ENCODE measurements at places on chromosomes 3 and 15.

DNA sequence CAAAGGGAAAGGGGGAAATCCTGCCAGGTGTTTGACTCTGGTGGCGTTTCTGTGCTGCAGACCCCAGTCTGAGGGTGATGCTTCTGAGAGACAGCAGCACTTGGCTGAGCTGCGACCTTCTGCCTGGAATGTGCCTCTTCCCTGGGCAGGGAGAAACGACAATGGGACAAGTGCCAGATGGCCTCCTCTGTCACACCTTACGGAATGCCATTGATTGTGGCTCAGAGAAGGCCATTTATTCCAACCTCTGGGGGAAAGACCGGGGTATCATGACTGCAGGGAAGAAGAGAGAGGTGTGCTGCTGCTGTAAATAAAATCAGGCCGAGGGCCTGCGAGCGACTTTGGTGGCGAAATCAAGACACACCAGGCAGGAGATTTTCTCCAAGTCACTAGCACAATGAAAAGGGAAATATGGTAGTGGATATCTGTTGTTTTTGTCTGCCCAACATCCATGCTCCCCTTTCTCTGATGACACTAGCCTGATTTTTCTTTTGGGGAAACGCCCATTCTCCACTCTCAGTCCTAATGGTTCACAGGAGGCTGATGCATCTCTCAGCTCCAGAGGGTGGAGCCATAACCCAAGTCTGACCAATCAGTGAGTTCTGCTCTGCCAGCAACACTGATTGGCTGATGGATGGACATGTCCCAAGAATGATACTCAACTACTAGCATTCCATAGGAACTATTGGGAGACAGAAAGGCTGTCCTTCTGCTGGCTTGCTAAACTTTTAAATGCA lies 336.1 kb downstream of the FOXP1 start:
- no peak for DNase-seq
- no peak overlapping the region for H3K4me3 ChIP-seq
- H3K4me1 ChIP-seq = peaks cover 85% of the 10 kb centered on the region
- H3K27me3 ChIP-seq = no peaks in the 10 kb centered on the region
- H3K36me3 ChIP-seq = peaks cover 67% of the 10 kb centered on the region

DNA sequence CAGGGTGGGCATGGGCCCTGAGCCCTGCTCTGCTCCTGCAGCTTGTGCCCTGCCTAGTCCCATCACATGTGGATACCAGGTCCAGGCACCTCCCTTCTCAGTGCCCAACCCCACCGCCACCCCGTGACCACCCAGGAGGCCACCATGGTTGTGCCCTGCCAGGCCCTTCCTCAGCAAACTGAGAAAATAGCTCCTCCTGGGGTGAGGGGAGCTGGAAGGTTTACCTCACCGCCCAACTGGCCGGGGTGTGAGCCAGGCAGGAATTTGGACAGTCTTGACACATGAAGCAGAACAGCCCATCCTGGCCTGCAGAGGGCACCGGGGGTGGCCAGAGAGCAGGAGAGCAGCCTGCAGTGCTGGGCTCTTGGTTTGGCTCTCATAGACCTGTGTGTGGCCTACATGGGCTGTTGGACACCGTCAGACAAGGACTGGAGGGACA lies 11.4 kb upstream of the C3orf22 start:
- no peak overlapping the region for H3K4me3 ChIP-seq
- no peaks in the 10 kb centered on the region for H3K4me1 ChIP-seq
- peaks cover 23% of the 10 kb centered on the region for H3K27me3 ChIP-seq
- no peaks in the 10 kb centered on the region for H3K36me3 ChIP-seq
- no peak overlapping the region for H3K27ac ChIP-seq

- H3K27me3 ChIP-seq = peaks cover 24% of the 10 kb centered on the region
- no peak overlapping the region for H3K27ac ChIP-seq
- H3K4me3 ChIP-seq = no peak overlapping the region
These were observed 429.3 kb upstream of the THBS1 start for GRCh38 chr15:39151545-39151944.

DNA sequence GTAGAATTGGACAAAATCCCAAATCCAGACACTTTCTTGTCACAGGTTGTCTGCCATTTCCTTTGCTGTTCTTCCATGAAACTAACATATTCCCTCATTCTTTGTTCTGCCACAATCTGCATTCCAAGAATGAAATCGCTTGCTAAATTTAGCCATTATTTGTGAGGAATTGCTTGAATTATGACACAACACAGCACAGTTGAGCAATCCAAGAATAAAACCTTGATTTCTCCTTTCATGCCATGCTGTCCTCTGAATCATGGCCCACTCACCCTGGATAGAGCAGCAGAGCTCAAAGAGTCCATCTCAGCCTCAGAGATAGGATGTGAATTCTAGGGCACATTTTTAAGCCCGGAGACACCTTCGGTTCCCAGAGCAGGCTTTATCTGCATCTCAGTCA lies 35.2 kb upstream of the GREM1 start:
- no peaks in the 10 kb centered on the region for H3K36me3 ChIP-seq
- H3K27ac ChIP-seq = no peak overlapping the region
- peaks cover 8% of the 10 kb centered on the region for H3K4me1 ChIP-seq

DNA sequence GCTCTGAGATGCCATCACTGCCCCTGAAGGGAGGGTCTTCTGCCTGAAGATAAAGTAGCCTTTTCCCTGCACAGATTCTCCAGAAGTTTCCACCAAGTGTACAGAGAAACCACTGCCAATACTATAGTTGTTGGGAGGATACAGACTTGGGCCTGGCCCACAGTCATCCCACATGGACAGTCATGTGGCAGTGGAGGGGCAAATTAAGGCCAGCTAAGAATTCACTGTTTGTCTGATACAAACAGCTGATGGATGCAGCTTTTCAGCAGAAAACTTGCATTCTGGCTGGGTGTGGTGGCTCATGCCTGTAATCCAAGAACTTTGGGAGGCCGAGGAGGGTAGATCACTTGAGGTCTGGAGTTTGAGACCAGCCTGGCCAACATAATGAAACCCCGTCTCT lies 22.1 kb downstream of the HOMER2 start:
- peaks cover 11% of the 10 kb centered on the region for H3K4me1 ChIP-seq
- no peak overlapping the region for H3K27ac ChIP-seq
- H3K4me3 ChIP-seq = no peak overlapping the region
- no peaks in the 10 kb centered on the region for H3K36me3 ChIP-seq
- H3K27me3 ChIP-seq = no peaks in the 10 kb centered on the region

DNA sequence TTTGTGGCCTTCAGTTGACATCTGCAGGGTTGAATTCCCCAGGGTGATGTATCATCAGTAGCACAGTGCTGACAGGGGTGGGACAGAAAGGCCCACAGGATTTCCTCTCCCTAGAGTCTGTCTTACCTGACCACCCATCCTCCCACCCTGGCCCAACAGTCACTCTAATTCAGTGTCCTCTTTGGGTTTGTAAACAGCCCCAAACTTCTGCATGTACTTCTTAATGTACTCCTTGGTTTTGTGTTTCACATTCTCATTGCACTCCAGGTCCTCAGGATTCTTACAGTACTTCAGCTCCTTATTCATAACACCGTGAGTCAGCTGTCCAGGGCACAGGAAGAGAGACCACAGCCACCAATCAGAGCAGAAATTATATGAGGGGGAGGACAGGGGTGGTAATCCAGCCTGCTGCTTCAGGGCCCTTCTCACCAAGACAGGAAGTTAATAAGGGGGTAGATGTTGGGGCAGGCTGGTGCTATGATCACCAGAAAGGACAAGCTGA lies 37.5 kb downstream of the NBEAL2 start:
- H3K27me3 ChIP-seq = no peaks in the 10 kb centered on the region
- peak; percentile 39 for DNase-seq
- peaks cover 59% of the 10 kb centered on the region for H3K4me1 ChIP-seq
- peak overlapping the region; percentile 86 for H3K27ac ChIP-seq

GRCh38 chr15:20341901-20342600 lies 199.5 kb downstream of the GOLGA6L6 start:
- no peak overlapping the region for H3K27ac ChIP-seq
- DNase-seq = peak; percentile 44
- H3K4me1 ChIP-seq = no peaks in the 10 kb centered on the region
- H3K36me3 ChIP-seq = peaks cover 2% of the 10 kb centered on the region

DNA sequence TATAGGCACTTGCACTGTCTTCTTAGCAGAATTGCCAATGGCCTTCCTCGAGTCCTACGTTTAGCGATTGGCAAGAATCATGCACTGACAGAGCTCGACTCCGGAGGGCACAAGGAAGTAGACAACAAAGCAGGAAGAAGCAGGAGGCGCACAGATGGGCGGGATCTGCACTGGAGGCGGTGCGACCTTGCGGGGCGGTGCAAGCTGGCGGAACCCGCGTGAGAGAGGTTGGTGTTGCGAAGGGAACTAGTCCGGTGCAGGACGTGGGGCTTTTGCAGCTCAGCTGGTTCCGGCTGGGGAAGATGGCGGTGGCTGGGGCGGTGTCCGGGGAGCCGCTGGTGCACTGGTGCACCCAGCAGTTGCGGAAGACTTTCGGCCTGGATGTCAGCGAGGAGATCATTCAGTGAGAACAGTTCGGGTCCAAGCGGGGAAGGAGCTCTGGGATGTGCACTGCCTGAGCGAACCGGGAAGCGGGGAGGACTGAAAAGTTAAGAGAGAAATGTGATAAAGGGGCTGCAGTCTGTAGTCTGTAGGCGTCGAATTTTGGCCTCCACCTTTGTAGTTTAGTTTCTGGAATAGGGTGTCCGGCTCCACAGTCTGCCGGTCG lies at the start of gene TRIP4:
Gene TRIP4, plus strand, starts transcription at position 275 of the 607 bp plus-strand sequence. Its CDS starts 28 bp downstream, at position 303.
- peaks cover 25% of the 10 kb centered on the region for H3K4me1 ChIP-seq
- DNase-seq = peak; percentile 97
- no peaks in the 10 kb centered on the region for H3K27me3 ChIP-seq
- H3K4me3 ChIP-seq = peak within 1 kb of the TSS; percentile 96
- H3K27ac ChIP-seq = peak within 1 kb of the TSS; percentile 94
- H3K36me3 ChIP-seq = peaks cover 19% of the 10 kb centered on the region

GRCh38 chr3:183527428-183528379 lies 27.8 kb downstream of the KLHL6 start:
- H3K4me3 ChIP-seq = peak overlapping the region; percentile 42
- peak; percentile 28 for DNase-seq
- H3K36me3 ChIP-seq = peaks cover 90% of the 10 kb centered on the region
- H3K27ac ChIP-seq = peak overlapping the region; percentile 91

DNA sequence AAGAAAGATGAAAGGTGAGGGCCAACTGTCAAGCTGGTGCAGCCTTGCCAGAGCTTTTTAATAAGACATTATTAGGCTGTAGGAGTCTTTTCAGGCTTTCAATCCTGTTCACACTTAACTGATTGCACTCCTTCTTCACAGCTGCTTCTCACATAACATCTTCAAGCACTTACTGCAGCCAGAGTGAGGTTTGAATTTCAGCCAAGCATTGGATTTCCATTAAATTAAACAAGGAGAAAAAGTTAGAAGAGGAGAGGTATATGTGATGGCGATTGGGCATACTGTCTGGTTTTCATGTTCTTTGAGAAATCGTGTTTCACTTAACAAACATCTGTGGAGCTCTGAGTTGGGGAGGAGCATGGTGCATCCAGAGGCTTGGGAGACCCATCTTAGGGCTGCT lies 392.8 kb upstream of the LRRC3B start:
- H3K4me3 ChIP-seq = no peak overlapping the region
- no peak overlapping the region for H3K27ac ChIP-seq
- DNase-seq = no peak
- H3K4me1 ChIP-seq = no peaks in the 10 kb centered on the region

DNA sequence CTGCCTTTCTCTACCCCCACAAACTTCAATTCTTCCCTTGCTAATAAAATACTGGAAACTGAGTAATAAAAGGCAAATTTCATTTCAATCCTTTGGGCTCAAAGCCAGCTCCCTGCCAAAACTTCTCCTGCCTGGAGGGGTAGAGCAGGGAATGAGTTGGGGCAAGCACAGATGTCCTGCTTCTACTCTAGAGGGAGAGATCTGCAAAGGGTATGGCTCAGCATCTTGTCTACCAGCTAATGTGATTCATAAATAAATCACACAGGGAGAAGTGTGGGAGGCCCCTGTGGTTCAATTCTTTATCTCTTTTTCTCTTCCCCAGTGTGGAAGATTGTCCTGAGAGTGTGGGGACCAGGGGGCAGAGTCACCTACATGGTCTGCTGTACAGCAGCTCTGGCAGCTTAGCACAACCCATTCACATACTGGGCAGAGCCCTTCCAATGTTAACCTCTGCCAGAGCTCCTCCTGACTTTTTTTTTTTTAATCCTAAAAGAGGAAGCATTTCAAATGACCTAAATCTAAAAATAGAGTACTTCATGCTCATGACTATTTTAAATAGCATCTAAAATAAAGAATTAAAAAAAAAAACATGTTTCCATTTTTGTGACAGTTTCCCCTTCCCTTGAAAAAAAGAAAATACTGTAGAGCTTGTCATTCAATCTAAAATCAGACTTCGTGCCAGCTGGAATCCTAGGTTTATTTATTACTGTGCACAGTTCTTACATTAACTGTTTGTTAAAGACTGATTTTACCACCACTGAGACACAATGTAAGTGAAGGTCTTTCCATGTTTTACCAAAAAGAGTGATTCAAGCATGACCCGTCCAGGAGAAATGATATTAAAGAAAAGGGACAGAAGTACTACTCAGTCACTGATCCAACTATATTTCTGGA lies 1083.7 kb upstream of the CFAP20DC start:
- H3K27ac ChIP-seq = no peak overlapping the region
- no peak for DNase-seq
- H3K4me1 ChIP-seq = no peaks in the 10 kb centered on the region
- H3K36me3 ChIP-seq = no peaks in the 10 kb centered on the region
- H3K27me3 ChIP-seq = no peaks in the 10 kb centered on the region

DNA sequence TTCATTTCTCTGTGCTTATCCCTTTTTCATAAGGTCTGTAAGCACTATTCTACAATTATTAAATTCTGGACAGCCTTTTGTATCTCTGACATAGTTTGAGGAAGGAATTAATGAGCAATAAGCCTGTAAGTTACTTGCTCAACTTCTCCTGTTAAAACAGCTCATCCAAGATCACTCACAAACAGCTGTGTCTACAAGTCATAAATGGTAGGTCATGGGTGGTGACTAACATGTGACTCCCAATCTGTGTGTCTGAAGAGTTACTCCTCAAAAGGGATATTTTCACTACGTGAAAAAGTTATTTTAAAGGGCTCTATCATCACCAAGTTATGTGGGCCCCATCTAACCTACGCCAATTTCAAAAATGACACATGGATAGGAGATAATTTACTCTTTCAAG lies 145.2 kb upstream of the CBLB start:
- no peak overlapping the region for H3K4me3 ChIP-seq
- H3K4me1 ChIP-seq = peaks cover 62% of the 10 kb centered on the region
- no peak for DNase-seq
- H3K27me3 ChIP-seq = no peaks in the 10 kb centered on the region
- peaks cover 14% of the 10 kb centered on the region for H3K36me3 ChIP-seq

DNA sequence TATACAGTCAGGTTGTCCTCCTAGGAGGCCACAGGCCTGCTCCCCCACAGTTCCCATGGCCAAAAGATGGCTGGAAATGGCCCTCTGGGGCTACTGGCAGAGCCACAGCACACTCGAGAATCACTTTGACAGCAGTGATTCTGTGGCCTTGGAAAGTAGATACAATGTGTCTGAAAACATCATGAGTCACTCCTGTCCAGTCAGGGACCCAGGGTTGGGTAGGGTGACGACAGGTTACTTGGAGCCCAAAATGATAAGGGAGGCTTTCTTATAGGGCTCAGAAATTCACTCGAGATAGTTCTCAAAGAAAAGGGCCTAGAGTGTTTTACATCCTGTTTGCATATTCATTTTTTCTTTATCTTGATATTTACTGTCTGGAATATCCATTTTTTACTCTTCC lies 24.3 kb downstream of the MRPS25 start:
- peak overlapping the region; percentile 82 for H3K27ac ChIP-seq
- no peak overlapping the region for H3K4me3 ChIP-seq
- H3K27me3 ChIP-seq = no peaks in the 10 kb centered on the region
- peaks cover 34% of the 10 kb centered on the region for H3K4me1 ChIP-seq
